ENCODE measurements at places on chromosomes 5 and 9.
A peak's percentile ranks its signal among the peaks of the same experiment; 100 is the strongest.

GRCh38 chr5:76025069-76025468, 58.1 kb upstream of the SV2C start:
- no peak for DNase-seq

DNA sequence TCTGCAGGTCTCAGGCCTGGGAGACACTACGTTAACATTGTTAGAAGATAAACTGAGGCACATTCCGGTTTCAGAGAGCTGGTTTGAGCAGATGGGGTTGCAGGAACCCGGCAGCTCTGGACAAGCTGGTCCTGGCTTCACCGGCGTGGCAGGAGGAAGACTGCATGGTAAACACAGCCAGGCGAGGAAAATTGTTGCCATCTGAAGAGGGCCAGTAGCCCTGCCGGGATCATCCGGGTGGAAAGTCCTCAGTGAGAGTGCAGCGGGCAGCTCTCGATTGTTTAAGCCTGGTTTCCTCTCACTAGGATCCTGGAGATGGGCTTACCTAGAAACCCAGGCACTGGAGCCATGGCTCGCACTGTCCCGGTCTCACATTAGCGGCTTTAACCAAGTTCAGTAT, 226.9 kb downstream of the IRX2 start:
- DNase-seq, result no peak

GRCh38 chr5:163670036-163670435, 164.6 kb downstream of the MAT2B start:
- DNase-seq, result no peak

DNA sequence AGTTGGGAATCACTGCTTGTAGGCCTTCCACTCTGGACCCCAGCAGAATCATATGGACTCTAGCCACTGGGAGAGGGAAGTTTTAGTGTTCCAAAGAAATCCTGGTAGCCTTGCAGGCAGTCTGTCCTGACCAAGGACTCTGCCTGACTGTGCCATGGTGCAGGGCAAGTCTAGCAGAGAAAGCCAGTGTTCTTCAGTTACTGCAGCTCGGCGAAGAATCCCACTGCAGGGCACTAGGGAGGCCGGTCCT, 20.3 kb upstream of the MATR3 start:
- no peak for DNase-seq

- no peak for DNase-seq
Observed at GRCh38 chr5:124373883-124374282, 372.6 kb downstream of the ZNF608 start.

DNA sequence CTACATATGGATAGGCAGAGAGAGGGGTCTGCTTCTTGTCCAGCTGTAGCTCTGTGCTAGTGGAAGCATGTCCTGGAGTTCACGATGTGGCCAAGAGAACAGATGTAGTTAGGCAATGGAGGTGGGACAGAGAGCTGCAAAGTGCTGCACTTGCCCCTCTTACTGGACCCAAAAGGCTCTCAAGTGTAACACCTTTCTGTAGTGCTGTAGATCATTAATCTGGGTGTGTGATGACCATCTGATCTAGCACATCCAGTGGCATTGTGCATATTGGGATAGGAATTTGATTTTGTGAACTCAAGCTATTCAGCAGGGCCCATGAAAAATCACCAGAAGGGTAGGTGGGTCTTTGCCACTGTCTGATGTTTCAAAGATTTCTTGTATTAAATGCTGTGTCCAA, 151.4 kb downstream of the KDM4C start:
- no peak for DNase-seq

DNA sequence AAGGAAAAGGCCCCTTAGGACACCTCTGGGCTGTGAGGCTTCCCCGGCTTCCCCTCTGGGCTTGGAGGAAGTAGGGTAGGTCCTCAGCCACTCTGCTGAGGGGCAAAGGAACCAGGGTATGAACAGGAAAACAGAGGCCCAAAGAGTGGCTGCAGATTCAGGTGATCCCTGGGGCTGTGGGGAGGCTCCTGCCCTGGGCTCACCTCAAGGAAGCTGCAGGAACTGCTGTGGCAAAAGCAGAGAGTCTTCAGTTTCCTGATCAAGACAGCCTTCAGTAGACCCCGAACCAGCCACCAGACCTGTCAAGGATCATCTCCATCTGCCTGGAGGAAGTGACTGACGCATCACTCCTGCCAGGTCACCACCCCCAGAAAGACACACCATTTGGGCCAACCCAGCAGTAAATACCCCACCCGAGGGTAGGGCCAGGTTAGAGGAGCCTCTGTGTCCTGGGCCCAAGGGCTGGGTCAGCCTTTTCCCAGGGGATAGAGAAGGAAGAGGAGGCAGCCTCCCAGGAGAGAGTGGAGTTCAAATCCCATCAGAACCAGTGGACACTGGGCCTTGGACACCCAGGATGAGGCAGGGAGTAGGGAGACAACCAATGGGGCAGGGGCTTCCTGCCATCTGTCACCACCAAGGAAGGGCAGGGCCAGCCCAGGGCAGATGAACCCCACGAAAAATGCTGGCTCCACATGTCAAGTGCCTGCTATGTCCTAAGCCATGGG, 5.8 kb upstream of the ST6GALNAC6 start:
- no peak for DNase-seq

DNA sequence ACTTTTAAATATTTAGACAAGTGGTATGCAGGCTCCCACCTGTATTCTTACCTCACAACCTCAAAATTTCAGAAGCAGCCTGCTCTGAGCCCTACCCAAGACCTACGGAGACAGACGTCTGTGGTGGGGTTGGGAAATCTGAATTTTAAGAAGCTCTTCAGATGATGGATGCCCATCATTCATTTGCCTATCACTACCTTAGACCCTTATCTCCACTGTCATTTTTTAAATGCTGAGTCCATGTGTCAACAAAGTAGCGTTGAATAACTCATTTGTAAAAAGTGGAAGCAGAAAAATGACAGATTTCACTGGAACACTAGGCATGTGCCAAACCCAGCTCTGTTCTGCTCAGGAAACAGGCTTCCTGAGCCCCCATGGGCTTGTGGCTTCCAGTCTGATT, 85.7 kb downstream of the PDE4D start:
- no peak for DNase-seq

DNA sequence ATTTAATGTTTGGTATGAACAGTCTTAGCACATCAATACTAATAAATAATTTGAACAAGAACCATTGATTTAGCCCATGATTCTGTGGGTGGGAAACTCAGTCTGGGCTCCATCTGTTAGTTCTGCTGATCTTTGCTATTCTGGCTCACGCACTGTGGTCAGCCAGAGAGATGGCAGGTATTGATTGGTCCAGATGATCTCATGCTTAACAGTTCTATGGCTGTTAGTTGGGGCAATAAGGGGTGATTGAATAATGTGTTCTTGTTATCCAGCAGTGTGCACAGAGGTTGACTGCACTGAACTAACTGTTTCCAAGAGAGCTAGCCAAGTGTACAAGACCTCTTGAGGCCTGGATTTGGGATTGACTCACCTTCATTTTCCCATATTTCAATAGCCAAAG, 824.3 kb downstream of the SEMA5A start:
- no peak for DNase-seq

DNA sequence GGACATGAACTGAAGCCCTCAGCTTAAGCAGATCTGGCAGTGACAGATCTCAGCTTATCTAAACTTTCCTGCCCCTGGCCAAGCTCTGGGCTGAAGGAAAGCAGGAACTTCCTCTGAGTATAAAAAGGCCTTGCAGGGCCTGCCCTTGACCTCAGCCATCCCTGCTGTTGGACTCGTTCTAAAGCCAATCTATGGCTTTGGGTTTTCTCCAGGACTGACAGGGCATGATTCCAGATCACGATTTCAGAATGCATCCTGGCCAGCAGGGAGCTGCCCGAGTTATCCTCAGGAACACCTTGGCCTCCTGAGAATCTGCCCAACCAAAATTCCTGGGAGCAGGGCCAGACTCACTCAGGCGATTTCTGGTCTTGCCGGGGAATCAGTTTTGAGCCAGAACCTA, 502.7 kb downstream of the TLE4 start:
- DNase-seq, result no peak

DNA sequence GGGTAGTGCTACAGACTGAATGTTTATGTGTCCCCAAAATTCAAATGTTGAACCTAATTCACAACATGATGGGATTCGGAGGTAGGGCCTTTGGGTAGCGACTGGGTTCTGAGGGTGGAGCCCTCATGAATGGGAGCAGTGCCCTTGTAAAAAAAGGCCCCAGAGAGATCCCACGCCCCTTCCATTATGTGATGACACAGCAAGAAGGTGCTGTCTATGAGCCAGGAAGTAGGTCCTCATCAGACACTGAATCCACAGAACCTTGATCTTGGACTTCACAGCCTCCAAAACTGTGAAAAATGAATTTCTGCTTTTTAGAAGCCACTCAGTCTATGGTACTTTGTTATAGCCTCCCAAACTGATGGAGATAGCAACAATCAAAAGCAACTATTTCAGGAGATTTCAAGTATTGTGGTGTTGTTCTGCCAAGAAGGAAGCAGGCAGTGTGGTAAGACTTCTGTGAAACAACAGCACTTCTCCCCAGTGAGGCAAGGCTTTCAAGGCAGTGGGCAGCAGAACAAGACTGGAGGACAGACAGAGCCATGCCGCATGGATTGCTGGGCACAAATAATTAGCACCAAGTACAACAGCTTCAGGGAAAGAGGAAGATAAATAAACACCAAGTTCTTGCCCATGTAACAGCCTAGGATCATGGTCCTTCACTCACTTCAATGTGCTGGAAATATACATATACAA, 76.1 kb downstream of the OR2K2 start:
- no peak for DNase-seq

GRCh38 chr5:130337179-130337888, 433.1 kb downstream of the CHSY3 start:
- peak; percentile 77 for DNase-seq

GRCh38 chr9:114472765-114473446, 32.4 kb downstream of the WHRN start:
- no peak for DNase-seq

GRCh38 chr5:82828211-82828610, 249.0 kb downstream of the TMEM167A start:
- DNase-seq, result no peak

DNA sequence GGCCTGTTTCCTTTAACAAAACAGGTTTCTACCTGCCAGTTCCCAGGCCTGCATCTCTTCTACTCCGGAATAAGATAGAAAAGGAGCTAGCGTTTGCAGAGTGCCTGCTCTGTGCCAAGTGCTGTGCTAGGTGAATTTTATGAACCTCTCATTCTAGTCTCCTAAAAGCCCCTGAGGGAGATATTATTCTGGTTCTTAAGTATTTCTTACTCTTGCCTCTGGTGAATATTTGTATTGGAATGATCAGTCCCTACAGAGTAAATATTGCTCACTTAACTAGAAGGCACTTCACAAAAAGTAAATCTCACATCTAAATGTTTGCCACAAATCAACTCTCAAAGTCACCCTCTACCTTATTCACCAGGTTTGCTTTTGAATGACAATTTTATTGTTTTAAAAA, 227.1 kb downstream of the AUH start:
- no peak for DNase-seq

GRCh38 chr5:431711-432050, 11.3 kb upstream of the EXOC3 start:
- no peak for DNase-seq

GRCh38 chr5:109718216-109718615, 28.5 kb downstream of the MAN2A1 start:
- DNase-seq, result no peak
